Forelimb muscle (tissue), 1 donor: ENCODE measurements at places on chromosomes 12 and 14.

- no peak for DNase-seq
These were observed 87.7 kb downstream of the TMEM30B start for GRCh38 chr14:61193476-61193875.

- DNase-seq, result no peak
These were observed 843.4 kb downstream of the SLC6A15 start for GRCh38 chr12:84069198-84069597.

DNA sequence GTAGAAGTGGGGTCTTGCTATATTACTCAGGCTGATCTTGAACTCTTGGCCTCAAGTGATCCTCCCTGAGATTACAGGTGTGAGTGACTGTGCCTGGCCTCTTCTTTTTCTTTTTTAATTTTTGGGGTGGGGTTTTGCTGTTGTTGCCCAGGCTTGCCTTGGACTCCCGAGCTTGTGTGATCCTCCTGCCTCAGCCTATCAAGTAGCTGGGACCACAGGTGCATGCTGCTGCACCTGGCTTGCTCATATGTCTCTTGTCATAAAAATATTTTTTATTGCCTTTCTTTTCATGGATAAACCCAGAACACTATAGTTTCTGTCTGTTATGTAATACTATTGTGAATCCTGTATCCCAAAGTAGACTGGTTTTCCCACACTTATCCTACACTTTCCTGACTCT is 26.0 kb downstream of the SCYL2 start:
- no peak for DNase-seq

GRCh38 chr12:124756166-124756565 is 107.5 kb downstream of the SCARB1 start:
- DNase-seq, result no peak

DNA sequence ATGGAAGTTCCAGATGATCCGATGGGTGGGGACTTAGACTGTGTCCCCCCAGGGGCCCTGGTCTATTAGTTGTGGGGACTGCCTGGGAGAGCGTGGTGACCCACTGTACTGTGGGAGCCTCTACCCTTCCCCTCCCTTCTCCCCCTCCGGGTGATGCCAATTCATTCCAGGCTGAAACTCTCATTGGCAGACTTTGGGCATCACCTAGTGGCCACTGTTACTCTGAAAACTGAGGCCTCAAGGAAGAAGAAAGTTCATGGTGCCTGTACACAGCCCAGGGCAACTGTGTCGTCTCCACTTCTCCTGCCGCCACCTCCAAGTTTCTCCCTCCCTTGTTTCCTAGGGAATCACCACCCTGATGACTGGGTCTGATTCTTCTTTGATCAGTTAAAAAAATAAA is 173.6 kb upstream of the ALG10B start:
- no peak for DNase-seq

- DNase-seq, result no peak
These were observed 62.5 kb upstream of the PYGL start for GRCh38 chr14:51006781-51007211.

- DNase-seq, result no peak
These were observed 596 bp upstream of the BICD1 start for GRCh38 chr12:32105986-32106516.

GRCh38 chr14:24256960-24257359 is 6.0 kb downstream of the TGM1 start:
- DNase-seq, result no peak

DNA sequence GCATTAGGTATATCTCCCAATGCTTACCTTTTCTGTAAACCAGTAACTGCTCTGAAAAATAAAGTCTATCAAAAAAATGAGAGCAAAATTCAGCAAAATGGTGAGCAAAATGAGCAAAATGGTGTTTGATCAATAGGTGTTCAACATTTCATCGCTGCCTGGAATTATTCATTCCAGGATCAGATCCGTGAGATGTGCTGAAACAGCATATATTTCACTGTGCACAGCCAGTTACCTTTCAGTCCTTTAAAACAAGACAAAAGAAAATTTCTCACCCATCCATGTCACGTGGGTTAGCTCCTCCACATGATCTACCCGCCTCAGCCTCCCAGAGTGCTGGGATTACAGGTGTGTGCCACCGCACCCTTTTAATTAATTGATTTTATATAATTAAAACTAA is 8.1 kb upstream of the FGF23 start:
- no peak for DNase-seq

GRCh38 chr14:32809255-32809654 is 129.4 kb upstream of the NPAS3 start:
- no peak for DNase-seq

- no peak for DNase-seq
These were observed 106.1 kb downstream of the PAX9 start for GRCh38 chr14:36767603-36768281.

DNA sequence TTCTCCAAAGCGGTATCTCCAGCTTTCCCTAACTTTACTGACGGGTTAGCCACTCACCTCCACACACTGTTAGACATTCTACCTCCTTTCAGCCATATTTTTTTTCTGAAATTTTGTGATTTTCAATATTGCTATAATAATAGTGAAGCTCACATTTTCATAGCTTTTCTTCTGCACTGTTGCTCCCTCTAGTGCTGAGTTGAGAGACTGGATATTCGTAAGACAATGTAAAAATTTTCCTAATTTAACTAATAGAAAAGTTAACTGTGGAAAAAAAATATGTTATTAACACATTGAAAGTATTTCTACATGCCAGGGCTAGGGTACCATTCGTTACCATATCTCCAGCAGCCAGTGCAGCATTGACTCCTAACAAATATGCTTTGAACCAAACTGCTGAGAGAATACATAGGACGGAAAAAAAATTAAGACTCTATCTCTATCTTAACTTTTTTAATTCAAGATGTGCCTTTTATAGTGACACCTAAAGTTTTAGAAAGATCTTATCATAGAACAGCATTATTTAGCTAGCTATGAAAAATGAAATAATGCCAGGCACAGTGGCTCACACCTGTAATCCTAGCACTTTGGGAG is 48.7 kb upstream of the ABCC9 start:
- no peak for DNase-seq

- peak; percentile 45 for DNase-seq
These were observed 2.3 kb upstream of the HSPB8 start for GRCh38 chr12:119176267-119177055.

DNA sequence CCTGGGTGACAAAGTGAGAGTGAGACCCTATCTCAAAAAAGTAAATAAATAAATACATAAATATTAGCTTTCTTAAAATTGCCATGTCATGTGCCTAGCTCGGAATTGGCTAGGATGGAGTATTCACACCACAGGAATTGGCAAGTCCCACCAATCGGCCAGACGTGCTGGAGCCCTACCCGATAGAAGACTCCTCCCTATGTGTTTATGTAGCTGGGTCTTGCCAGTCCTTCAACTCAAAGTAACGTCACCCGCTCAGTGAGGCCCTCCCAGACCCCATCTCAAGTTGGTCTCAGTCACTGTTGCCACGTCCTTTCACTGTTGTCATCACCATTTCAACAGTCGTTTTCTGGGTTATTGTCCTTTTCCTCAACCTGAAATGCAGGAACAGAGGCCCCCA is 20.2 kb downstream of the VRTN start:
- no peak for DNase-seq

- no peak for DNase-seq
These were observed 417.2 kb upstream of the SYT1 start for GRCh38 chr12:78447373-78447772.

DNA sequence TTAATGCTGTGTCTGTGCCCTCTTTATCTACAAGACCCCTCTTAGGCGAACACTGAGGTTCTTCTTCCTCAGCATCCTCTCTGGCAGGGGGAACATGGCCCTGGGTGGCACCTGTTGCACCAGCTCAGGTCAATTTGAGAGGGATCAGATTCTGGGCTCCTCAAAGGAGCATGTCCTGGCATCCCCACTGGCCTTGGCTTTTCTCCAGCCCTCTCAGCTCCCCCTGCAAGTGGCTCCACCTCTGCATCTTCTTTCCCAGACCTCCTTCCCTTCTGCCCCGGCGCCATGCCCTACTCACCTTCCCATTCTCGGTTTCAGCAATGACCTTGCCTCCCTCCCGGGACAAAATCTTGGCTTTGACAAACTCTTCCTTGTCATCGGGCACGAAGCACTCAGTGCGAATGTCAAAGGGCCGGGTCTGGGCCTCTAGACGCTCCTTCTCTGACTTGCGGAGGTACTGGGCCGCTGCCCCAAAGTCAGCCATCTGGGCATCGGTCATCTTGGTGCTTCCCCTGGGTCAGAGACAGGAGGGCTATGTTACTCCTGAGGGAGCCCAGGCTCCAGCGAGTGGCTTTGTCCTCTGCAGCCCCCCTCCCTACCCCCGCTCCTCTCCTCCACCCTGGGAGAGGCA is 1.2 kb downstream of the MYH6 start:
- no peak for DNase-seq

DNA sequence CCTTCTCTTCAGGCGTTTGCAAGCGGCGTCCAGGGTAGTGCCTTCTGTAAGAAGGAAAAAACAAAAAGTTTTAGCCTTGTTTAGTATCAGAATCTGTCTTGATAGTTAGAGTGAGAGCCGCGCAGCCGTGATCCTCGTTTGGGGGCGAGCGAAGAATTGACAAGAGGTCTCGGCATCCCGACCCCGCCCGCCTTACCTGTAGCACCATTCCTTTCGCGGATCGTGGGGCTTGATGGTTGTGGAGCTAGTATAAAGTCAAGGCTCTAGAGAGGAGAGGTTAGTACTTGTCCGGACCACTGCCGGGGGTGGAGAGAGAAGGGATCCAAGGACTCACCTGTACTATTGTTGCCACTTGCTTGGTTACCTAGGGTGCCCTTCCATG is 494 bp downstream of the TMTC3 start:
- no peak for DNase-seq

DNA sequence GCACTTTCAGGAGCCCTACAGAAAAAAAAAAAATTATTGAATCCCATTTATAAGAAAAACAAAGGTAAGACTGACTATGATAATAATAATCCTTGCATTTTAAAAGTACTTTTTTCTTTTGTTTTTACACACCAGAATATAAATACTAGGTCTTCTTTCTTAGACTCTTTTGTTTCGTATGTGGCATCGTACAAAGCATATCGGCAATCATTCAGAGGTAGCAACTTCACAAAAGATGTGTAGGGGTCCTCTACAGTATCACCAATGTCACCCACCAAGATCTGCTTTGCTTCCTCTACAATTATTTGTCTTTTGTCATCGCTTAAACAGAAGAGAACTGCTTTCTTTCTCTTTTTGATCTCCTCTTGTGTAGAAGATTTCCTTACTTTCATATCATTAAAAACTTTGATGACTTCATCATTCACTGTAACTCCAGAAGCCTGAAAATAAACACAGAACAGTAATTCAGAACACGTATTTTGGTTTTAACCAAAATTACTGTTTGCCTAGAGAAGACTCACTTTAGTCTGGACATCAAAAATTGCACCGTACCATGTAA is 1.2 kb downstream of the CFL2 start:
- no peak for DNase-seq

GRCh38 chr14:65847075-65847847 is 434.7 kb downstream of the FUT8 start:
- DNase-seq, result no peak

DNA sequence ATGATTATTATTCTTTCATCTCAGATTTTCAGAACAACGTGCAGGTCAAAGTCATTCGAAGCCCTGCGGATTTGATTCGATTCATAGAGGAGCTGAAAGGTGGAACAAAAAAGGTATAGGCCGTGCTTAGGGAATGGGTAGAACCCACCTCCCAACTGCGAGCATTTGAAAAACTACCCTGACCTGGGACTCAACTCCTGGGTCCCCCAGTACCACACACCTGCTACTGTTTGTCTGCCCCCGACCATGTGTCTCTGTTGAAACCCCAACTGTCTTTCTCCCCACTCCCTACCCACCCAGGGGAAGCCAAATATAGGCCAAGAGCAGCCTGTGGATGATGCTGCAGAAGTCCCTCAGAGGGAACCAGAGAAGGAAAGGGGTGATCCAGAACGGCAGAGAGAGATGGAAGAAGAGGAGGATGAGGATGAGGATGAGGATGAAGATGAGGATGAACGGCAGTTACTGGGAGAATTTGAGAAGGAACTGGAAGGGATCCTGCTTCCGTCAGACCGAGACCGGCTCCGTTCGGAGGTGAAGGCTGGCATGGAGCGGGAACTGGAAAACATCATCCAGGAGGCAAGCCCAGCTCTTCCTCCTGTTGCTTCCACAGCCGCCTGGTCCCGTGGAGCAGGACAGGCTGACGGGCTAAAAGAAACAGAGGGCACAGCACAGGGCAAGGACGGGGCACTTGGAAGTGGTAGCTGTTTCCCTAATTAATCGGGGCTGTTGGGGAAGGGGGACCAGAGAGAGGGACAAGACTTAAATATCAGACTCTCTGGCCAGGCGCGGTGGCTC is 20.5 kb downstream of the AGAP2 start:
- no peak for DNase-seq

DNA sequence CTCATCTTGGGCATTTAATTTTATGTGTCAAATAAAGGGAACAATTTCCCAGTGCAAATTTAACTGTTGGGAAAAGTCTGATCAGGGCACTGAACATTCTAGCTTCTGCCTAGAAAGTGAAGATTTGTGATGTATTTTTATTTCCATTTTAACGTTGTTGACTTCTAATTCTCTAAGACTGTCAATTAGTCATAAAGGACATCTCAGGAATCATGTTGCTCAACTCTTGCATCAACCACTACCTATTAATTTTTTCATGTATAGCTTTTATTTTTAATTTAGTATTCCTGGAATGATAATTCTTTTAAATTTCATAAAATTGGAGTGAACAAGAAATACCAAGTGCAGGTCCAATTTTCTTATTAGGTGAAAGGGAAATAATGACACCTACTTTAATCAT is 87.9 kb upstream of the METAP2 start:
- no peak for DNase-seq

DNA sequence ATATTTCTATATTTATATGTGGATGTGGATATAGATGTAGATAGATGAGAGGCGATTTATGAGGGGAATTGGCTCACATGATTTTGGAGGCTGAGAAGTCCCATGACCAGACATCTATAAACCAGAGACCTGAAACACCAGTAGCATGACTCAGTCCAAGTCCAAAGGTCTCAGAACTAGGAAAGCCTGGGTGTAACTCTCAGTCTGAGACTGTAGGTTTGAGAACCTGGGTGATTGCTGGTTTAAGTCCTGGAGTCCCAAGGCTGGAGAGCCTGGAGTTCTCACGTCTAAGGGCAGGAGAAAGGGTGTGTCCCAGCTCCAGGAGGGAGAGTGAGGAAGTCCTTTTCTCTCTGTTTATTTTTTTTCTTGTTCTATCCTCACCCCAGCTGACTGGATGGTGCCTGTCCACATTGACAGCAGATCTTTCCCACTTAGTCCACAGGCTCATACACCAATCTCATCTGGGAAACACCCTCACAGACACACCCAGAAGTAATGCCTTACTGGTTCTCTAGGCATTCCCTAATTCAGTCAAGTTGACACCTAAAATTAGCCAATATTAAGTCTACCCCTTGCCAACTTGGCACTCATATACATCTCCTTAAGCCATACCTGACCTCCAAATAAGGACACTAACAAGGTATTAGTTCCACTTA is 45.4 kb downstream of the EMP1 start:
- no peak for DNase-seq

DNA sequence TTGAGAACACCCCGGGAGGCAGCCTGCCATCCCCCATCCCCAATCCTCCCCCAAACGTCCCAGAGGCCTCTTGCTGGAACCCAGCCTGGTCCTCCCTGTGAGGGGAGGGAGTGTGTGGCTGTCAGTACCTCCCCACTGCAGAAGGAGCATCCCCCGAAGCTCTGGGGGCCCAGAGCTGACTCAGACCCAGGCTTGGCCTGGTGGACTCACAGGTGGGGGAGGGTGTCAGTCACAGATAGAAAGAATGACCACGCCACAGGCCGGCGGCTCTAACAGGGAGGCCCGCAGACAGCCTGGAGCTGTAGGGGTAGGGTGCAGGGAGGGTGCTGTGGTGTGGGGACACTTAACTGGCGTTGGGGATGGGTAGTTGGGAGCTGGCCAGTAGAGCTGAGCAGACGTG is 5.3 kb downstream of the HHIPL1 start:
- DNase-seq, result no peak

GRCh38 chr14:68733086-68733914 is 59.6 kb downstream of the ZFP36L1 start:
- no peak for DNase-seq
